Activated naive CD4-positive, alpha-beta T cell treated with anti-CD3 and anti-CD28 coated beads, Interleukin-2, amount 50 U/mL, for 72 hours (primary cell): ENCODE measurements at places on chromosomes 7 and 10. TPM values are rescaled to one million over a fixed set of nuclear protein-coding genes. Genes with fewer than 3 reads are reported as not detected.

- DNase-seq, result no peak
These were observed 59.0 kb downstream of the NKX6-2 start for GRCh38 chr10:132726951-132727350.

DNA sequence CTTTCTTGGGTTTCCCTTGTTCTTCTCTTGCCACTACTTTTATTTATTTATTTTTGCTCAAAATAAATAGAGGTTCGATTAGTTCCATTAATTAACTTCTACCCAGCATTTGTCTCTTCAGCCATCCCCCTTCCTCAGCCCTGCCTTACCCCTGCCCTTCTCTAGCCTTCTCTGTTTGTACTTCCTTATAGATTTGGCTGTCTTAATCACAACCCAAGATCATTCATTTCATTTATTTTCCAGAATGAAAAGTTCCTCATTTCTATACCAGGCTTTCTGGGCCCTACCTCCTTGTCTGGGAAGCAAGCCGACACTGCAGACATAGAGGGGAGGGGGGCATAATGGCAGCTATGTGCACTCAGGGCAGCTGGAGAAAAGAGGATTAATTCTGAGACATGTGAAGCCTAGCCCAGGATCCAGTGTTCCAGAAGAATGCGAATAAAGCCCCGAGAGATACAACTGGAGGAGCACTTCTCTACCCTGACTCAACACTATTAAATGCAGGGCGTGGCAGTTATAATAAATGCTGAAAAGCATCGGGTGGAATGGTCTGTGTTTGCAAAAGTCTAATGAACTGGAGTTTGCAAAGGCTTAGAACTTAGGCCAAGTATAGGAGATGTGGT lies 6.4 kb upstream of the PDCD4 start:
- DNase-seq, result no peak

GRCh38 chr10:90461437-90462155 lies 396.2 kb downstream of the HTR7 start:
- no peak for DNase-seq

DNA sequence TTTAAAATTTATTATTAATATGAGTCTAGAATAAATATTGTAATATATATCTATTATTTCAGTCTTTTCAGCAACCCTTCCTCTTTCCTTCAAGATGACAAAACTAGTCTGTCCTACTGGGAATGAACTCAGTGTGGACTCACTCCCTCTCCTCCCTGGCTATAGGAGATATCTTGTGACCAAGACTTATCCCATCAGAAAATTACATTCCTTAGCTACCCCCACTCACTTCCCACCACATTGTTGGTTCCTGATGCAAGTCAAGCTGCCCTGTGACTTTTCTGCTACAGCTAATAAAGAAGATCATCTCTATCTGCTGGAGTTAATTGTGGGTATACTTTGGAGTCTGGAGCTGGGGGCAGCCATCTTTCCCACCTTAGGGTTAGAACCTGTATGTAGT lies 28.0 kb upstream of the MCU start:
- no peak for DNase-seq

DNA sequence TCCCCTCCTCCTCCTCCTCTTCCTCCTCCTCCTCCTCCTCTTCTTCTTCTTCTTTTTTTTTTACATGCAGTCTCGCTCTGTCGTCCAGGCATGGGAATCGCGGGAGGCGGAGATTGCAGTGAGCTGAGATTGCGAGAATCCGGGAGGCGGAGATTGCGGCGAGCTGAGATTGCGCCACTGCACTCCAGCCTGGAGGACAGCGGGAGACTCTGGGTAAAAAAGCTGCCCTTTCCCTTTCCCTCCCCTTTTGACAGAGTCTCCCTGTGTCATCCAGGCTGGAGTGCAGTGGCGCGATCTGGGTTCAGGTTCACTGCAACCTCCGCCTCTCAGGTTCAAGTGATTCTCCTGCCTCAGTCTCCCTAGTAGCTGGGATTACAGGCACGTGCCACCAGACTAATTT lies 168.1 kb upstream of the MALRD1 start:
- no peak for DNase-seq

DNA sequence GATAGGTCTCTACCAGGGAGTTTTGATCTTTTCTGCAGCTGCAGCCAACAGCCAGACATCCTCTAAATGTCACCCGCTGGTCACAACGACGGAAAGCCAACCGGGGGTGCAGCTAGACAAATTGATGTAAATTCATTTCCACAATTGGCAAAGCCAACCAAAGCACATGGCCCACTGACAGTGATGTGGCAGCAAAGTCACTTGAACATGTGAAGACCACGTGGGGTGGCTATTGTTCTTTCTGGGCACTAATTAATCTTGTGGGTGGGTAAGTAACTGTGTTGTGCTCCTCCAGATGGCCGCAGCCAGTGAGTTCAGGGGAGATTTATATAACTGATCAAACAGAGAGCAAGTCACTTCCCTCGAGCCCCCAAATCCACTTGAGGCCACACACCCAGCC lies 354.1 kb downstream of the ANKRD30A start:
- no peak for DNase-seq

The RASA4B gene
- 21.8 TPM for total RNA-seq

DNA sequence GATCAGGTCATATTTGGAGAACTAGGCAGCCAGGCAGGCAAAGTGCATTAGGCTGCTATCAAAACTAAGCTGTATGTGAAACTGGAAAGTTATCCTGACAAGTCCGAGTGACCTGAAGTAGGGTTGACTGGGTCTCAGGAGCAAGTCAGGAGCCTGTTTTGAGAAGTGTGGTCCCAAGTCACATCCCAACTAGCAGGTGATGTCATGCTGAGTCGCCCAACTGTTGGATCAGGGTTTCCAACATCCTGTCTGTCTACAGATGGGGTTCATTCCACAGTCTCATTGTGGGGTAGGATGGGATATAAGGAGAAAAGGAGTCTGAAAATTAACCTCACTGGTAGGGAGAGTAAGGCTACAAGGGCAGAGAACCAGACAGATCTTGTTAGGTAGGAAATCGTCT lies 27.0 kb downstream of the SLC26A4 start:
- no peak for DNase-seq

DNA sequence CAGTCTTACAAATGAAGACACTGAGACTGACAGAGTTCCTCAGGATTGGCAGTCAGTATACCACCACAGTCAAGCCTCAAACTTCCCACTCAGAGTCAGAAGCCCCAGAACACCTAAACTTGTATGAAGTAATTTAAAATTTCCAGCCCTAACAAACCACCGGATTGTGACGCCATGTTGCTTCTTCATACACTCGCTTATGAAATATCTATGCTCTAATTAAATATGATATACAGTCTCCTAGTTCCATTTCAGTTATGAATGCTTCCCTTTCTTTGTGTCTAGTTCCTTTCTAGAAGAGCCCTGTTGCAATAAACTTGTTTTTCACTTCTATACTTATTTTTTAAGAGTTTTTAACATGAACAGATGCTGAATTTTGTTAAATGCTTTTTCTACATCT lies 172.0 kb upstream of the NOBOX start:
- DNase-seq, result no peak

DNA sequence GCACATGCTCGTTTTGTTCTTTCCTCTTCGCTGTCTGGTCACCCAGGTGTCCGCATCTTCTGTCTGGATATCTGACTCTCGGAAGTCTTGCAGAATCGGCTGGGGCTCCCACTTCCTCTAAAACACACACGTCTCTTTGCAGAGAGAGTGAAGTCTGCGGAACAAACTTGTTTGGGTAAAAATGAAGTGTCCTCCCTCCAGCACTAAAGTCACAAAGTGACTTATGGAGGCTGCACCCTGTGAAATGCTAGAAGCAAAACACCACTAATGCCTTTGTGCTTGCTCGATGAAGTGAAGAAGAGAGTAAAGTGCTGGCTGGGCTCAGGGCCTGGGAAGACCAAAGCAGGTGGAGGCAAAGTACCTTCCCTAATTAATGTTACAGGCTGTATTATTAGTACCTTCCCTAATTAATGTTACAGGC lies 71.4 kb downstream of the FGFR2 start:
- no peak for DNase-seq

- DNase-seq, result no peak
These were observed 1.2 kb downstream of the FLNC start for GRCh38 chr7:128831178-128831993.

The TFR2 gene
- 13.1 TPM for total RNA-seq

DNA sequence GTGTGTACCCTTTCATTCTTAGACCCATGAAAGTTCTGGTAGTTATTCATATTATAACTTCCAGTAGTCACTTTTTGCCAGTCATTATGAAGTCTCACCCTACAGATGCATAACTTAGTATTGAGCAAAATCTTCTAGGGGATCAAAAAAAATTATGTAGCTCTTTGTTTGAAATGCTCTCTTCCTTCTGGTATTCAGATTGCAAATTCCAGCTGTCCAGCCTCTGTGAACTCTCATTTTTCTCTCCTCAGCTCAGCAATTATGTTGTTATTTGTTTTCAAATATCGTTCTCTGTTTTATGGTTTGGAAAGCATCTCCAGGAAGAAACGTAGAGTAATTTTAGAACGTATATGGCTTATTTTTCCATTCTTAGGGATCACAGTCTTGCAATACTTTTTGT lies 442.5 kb downstream of the SEMA3D start:
- DNase-seq, result no peak

GRCh38 chr10:101631821-101632475 lies 43.8 kb downstream of the DPCD start:
- no peak for DNase-seq

DNA sequence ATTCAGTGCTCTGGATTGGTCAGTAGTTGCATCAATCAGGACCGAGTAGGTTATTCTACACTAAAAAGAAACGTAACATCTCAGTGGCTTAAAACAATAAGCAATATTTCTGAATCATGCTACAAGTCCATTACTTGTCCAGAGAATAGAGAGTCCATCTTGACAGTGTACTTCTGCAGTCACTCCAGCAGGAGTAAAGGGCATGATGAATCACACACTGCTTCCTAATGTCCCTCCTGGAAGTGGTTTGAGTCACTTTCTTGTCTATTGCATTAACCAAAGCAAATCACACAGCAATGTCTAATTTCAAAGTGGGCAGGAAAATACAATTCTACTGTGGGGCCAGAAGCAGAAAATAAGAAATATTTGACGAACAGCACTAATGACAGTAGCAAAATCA lies 124.8 kb downstream of the TSPAN12 start:
- DNase-seq, result no peak

The CPEB3 gene
- 1.9 TPM for total RNA-seq

The ZP3 gene
- 19.2 TPM for total RNA-seq

The FAM25A gene
- total RNA-seq, result not detected
